ENCODE measurements at places on chromosomes 4 and X.

DNA sequence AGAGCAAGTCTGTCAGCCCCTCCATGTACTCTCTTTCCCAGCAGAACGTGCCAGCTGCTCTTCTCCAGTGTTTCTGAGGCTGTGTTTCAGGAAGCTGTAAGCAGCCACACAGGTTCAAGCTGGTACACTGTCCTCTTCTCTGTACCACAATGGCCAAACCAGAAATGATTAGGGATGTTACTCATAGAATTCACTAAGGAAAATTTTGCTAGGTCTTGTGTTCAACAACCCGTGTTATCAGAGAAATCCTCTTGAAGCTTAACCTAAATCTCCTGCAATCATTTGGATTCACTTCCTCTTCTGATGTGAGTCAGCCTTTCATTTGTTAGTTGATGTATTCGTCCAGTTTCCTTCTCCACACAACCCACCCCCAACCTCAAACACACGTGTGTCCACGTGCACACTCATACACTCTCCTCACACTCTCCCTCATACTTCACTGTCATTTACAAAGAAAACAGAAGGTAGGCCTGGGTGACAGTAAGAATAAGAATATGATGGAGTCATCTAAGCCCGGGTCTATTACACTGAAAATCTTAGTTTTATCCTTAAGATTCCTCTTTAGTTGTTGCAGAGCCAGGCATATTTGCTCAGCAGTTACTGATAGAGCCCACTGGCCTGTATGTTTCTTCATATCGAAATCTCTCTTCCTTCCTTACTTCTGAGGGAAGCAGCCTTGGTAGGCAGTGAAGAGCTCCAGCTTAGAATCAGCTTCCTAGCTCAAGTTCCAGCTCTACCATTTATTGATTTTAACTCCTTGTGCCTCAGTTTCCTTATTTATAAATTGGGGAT is 63.4 kb downstream of the DCUN1D4 start:
- no peak for DNase-seq

- DNase-seq, result no peak
These were observed 20.4 kb upstream of the ADD1 start for GRCh38 chr4:2823301-2823670.

GRCh38 chrX:136794080-136794479 is 13.3 kb upstream of the ARHGEF6 start:
- no peak for DNase-seq

- no peak for DNase-seq
These were observed 85.6 kb downstream of the ZNF330 start for GRCh38 chr4:141306331-141306730.
